RWPE1 (cell line): ENCODE measurements at places on chromosomes 2 and 18.

DNA sequence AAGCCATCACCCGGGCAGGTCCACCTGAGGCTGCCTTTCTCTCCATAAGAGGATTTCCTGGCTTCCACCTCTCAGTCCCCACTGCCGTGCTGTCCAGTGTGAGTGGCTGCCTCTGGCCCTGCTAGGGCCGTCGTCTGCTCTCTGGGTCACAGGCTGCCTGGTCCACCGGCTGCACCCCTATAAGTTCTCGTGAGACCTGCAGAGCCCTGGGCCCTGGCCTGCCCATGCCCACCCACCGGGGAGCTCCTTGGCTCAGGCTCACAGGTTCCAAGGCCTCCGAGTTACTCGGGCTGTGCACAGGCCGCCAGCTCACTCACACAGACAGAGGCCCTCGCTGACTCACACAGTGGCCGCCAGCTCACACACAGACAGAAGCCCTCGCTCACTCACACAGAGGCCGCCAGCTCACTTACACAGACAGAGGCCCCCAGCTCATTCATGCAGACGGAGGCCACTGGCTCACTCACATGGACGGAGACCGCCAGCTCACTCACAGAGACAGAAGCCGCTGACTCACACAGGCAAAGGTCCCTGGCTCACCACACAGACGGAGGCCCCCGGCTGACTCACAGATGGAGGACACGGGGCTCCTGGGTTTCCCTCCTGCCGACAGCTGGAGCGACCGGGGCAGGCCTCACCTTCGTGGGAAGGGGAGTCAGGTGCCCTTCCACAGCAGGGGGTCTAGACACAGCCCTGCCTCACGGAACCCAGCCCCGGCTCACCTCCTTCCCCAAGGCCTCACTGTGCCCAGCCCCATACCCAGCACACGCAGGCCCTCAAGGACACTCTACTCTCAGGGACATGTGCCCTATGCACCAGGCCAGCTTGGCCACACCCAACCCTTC, 334.1 kb upstream of the MYT1L start:
- DNase-seq, result peak; percentile 58

DNA sequence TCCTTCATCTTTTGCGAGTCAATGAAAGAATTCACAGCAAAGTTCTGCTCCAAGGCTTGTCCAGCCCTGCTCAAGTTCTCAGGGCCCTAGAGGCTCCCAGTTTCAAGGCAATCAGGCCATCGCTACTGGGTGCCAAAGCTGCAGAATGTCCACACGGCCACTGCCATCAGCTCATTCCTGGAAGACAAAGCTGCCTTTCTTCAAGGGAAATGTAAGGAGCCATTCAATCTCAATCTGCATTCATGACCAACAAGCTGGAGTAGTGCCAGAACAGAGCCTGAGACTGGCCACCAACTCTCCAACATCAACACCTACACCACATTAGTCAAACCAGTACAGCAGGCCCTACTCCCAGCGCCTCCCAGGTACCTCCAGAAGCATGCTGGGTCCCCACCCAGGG, 202.2 kb downstream of the TCF4 start:
- DNase-seq, result no peak

GRCh38 chr2:8489751-8490150, 192.1 kb upstream of the ID2 start:
- DNase-seq, result no peak

- no peak for DNase-seq
These were observed 19.5 kb downstream of the UNC80 start for GRCh38 chr2:209791151-209791550.

DNA sequence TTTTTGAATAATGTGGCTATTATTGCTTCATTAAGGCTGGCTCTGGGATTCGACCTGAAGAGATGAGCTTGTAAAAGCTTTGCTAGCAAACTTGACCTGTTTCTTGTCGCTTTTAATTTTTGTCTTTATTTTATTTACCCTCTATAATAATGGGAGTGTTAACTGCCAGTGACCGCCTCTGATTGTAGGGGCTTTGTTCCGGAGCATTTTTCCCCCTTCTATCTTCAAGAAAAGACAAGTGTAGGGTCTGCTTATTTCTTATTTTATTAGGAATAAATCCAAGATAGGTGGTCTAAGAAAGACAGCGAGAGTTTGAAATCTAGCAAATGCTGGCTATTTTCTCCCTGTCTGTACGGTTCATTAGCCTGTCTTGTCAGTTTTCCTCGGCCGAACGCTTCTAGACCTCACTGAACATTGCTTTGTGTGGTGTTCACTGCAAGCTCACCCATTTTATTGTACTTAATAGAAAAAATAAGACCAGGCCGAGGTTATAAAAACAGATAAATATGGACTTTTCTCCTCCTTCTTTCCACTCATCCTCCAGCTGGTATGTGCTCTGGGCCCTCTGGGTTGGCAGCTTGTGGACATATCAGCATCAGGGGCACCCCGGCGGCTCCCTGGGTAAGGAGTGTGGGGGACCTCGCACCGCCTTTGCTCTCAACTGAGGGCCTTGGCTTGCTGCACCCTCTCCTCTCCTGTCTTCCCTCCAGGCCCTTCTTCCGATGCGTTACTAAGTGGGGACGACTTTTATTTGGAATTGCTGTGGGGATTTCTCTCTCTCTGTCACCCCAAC, 8.5 kb downstream of the MEIS1 start:
- DNase-seq, result no peak

DNA sequence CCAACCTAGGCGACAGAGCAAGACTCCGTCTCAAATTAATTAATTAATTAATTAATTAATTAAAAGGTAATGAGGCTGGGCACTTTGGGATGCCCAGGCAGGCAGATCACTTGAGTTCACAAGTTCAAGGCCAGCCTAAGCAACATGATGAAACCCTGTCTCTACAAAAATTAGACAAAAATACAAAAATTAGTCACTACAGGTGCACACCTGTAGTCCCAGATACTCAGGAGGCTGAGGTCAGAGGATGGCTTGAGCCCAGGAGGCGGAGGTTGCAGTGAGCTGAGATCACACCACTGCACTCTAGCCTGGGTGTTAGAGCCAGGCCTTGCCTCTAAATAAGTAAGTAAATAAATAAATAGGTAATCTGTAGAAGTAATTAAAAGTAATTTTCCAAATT, 6.8 kb downstream of the SF3B1 start:
- DNase-seq, result no peak

DNA sequence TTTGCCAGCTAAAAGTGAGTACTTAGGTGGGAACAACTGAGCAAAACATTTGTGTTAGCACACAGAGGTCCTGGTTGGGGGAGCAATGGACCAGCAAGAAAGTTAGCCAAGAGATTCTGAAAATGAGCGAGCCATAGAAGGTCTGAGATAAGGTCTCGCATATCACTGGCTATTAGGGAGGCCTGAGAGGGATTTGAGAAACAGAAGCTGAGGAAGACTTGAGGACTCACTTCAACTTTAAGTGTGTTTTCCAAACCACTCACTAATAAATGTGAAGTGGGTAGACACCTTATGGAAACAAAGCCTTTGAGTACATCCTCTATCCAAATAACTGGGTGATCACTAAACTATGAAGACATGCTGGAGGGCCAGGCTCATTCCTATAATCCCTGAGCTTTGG, 958.5 kb downstream of the DPP10 start:
- DNase-seq, result no peak

DNA sequence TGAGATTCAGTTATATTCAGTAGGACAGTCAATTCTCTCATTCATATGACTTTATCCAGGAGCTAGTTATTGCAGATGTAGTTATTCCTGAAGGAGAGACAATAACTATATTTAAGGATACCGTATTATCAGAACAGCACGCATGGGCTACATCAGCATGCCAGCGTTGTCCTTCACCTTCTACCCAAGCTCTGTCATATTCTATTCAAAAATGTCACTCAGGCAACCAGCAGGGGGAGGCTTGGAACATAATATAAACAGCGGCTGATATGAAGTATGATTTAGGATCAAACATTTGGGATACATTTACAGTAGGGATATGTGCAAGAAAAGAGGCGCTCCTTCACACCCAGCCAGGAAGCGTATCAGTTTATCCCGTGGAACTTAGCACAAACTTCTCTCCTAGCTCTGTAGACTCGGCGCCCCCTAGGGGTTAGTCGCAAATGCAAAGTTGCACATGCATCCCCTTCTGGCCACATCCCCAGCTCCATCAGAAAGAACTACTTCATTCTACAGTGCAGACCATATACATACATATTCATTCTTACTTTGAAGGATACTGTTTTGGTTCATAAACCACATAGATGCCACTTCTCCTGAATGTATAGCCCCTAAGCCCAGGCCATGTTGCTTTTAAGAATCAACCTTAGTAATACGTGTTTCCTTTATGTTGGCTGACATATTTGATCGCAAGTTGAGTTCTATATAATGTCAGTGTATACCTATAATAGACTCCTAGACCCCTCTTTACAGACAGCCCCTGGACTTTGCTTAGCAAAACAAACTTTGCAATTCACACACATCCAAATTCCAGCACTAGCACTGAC, 759.4 kb downstream of the ADCYAP1 start:
- DNase-seq, result peak; percentile 20

- no peak for DNase-seq
These were observed 97.6 kb downstream of the SPTBN1 start for GRCh38 chr2:54553775-54554174.

DNA sequence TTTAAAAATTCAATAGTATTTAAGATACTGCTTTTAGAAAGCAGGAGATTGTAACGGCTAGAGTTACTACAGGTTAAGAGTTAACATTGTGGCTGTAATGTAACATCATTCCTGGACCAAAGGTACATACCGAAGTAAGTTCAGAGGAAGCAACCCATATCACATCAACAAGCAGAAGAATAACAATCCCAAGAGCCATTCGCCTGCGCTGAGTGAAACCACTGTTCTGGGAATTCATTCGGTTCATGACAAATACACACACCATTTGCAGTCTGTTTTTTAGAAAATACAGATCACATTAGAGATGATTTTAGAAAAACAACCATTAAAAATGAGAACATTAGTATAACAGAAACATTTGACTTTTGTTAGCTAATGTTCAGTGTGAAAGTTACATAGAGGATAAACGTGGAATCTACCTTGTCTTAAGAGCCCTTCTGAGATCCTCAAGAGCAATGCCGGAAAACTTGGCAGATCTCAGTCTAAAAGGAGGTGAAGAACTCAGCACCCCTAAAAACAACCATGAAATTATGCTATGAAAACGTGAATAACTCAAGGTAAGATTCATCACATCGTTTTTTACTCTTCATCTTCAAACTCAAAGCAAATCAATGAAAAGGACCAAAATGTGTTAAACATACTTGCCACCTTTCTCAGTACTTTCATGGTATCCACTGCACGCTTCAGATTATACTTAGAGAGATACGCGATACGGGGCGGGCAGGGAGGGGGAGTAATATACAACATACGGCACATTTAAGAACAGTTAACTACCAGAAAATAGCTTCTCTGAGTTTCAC, 1.2 kb downstream of the SLC35F5 start:
- peak; percentile 23 for DNase-seq

DNA sequence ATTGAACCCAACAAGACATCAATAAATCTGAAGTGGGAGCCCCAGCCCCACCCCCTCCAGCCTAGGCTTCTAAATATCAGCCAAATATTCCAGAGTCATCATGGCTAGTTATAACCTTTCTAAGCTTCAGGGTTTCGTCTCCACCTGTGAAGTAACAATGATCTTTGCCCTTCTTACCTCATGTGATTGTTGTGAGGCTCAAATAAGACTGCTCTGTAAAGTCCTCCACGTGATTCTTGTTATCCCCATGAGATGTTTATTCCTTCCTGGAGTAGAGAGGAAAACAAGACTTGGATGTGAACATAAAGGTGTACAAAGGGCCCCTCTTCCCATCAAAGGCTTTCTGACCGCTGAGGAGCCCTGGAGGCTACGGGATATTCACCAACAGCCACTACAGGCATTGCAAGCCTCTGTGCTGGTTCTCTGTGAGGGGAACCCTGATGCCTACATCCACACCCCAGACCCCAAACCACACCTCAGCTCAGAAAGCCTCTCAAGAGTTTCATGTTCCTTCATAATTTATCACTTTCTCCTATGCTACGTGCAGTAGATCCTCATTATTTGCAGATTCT, 20.1 kb upstream of the REEP1 start:
- no peak for DNase-seq

DNA sequence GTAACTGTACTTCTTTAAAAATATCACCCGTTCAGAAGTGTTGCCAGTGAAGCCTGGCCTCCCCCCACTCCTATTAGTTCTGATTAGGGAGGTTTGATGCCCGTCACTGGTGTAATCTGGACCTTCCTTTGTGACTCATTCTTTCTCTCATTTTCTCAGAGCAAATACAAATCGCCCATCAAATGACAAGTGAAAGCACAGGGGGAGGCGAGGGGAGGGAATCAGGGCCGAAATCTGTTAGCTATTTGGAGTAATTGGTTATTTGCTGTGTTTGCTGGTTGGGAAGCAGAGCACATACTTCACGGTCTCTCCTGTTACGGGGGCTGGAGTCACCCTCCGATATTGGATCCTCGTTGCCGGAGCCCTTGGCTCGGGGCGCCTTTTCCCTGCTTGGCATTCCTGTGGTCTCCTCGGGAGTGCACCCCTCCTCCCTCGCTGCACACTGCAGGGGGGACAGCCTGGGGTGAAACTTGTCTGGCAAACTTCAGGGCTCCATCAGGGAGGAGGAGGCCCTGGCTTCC, 178.1 kb downstream of the DYSF start:
- no peak for DNase-seq

- DNase-seq, result no peak
These were observed 91.7 kb downstream of the AGPS start for GRCh38 chr2:177484180-177484795.

GRCh38 chr2:44296653-44297052, 21.4 kb downstream of the SLC3A1 start:
- no peak for DNase-seq

DNA sequence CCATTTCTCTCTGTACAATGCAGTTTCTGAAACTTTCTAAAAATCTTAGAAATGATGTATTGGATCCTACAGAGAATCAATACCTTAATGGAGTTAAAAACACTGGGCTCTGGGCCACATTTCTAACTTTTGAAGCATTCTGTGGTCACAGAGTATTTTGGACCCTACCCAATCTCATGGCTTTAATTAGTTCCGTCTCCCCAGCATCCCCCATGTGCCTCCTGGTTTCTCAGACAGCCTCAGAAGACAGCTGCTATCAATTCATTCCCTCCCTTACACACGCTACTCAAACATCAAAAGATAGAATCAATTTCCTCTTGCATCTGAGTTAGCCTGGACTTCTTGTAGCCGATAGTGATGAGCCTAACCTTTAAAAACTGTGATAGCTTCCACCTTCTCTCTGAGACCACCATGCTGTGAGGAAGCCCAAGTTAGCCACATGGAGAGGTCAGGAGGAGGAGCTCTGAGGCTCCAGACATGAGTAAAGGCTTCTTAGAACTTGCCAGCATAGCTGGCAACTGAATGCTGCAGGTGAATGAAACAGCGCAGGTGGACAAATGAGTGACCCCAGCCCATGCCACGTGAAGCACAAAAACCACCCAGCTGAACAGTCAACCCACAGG, 10.4 kb downstream of the ADCY3 start:
- DNase-seq, result no peak

- DNase-seq, result no peak
These were observed 130.7 kb downstream of the UBE2E3 start for GRCh38 chr2:181111059-181111458.

- no peak for DNase-seq
These were observed 60.7 kb downstream of the EN1 start for GRCh38 chr2:118786746-118787145.
